ENCODE measurements at places on chromosomes 1 and 21.

GRCh38 chr1:209266590-209267205 lies 316.8 kb upstream of the CAMK1G start:
- no peak for DNase-seq

GRCh38 chr1:231487019-231487418 lies 41.5 kb upstream of the TSNAX start:
- DNase-seq: no peak

GRCh38 chr1:43318831-43319230 lies 18.0 kb downstream of the TIE1 start:
- DNase-seq: no peak

- DNase-seq: no peak
Measured at GRCh38 chr1:57741521-57741920, 317.7 kb upstream of the DAB1 start.

GRCh38 chr1:1290238-1290731 lies 10.0 kb downstream of the SCNN1D start:
- DNase-seq: peak; percentile 91

DNA sequence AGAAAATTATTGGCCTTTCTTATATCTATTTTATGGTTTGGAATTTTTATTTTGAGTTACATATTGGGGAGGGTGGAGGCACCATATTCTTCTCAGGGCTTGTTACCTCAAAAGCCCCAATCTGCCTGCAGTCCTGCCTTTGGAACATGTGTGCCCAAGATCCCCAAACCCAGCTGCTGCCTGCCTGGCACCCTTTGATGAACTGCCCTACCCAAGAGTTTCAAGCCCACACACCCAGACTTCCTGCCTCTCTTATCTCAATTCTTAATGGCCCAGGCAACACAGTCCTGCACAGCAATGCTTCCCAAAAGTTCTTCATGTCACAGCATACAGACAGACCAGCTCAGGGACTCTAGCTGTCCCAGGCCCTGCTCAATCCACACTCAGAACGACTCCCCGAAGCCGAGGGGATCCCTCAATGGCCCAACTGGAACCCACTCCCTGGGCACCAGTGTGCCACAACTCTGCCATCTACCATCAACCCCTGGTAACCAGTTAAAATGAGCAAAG lies 19.2 kb downstream of the OLFML2B start:
- no peak for DNase-seq

DNA sequence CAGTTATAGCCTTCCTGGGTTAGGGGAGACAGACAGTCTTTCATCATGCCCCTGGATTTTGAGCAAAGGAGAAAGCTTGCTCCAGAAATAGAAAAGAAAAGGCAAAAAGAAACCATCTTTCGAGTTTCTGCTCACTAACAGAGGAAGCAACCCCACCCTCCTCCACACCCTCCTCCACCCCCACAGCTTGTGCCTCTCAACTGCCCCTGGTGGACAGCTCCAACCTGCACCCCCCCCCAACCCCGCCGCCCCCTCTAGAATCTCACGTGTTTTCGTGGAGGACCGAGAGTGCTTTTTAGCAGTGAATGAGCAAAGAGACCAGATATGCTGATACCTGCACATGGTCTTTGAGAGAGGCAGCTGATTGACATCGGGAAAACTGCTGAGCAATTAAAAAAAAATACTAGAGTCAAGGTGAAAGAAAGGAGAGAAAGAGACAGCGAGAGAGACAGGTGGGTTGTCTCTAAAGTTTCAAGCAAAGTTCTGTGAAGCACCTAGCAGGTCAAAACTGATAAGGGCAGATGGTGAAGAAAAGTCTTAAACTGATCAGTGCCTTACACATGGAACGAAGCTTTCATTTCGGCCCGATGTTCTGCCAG lies 358.3 kb downstream of the KIF26B start:
- no peak for DNase-seq

DNA sequence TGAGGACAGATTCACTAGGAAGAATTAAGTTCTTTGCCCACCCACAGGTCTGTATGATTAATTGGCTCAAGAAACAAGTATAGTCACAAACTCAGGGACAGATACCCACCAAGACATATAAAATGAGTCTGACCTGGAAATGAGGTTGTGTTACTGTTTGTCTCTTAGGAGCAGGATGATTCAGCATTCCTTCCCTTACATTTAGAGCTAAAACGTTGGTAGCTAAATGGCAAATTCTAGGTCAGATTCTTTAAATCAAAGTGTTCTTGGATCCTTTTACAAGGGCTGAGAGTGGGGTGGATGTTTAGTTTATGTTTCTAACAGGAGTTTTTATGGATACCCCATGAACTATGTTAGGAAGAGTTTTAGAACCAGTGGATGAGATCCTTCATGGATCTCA lies 4.7 kb downstream of the RIMKLA start:
- no peak for DNase-seq

DNA sequence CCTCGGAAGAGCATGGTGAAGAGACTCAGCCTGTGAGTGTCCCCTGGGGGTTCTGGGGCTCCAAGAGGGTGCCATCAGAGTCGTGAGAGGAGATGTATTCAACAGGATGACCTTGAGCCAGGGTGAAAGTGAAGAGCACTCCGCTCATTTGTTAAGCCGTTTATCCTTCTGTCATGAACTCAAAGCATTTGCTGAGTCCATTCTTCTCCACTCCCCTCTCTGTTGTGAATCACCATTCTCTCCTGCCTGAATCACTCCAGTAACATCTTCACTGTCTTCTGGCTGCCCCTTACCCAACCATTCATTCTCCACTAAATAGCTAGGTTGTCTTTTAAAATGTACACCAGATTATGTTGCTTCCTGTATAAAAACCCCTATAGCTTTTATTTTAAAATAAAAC lies 102.2 kb downstream of the RGL1 start:
- DNase-seq: no peak

- no peak for DNase-seq
Measured at GRCh38 chr1:174815036-174815435, 184.7 kb upstream of the CACYBP start.

Measured in spleen (tissue), 13 donors.